ENCODE measurements at places on chromosomes 1 and 21.

GRCh38 chr1:94597701-94598100 is 56.1 kb upstream of the F3 start:
- DNase-seq: no peak

DNA sequence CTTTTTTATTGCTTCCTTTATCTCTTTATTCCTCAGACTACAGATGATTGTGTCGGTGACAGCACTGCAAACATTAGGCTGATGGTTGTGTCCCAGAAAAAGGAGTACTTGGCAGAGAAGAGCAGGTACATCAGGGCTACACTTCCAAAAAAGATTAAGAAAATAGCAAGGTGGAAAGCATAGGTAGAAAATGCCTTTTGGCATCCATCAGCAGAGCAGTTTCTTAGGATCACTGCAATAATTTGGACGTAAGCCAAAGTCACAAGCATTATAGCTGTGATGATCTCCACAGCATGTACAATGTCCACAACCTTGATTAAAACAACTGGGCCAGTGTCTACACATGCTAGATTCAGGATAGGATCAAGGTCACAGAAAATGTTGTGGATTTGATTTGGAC is 5.9 kb downstream of the OR6K2 start:
- no peak for DNase-seq

GRCh38 chr1:155453141-155453540 is 109.5 kb downstream of the ASH1L start:
- no peak for DNase-seq

DNA sequence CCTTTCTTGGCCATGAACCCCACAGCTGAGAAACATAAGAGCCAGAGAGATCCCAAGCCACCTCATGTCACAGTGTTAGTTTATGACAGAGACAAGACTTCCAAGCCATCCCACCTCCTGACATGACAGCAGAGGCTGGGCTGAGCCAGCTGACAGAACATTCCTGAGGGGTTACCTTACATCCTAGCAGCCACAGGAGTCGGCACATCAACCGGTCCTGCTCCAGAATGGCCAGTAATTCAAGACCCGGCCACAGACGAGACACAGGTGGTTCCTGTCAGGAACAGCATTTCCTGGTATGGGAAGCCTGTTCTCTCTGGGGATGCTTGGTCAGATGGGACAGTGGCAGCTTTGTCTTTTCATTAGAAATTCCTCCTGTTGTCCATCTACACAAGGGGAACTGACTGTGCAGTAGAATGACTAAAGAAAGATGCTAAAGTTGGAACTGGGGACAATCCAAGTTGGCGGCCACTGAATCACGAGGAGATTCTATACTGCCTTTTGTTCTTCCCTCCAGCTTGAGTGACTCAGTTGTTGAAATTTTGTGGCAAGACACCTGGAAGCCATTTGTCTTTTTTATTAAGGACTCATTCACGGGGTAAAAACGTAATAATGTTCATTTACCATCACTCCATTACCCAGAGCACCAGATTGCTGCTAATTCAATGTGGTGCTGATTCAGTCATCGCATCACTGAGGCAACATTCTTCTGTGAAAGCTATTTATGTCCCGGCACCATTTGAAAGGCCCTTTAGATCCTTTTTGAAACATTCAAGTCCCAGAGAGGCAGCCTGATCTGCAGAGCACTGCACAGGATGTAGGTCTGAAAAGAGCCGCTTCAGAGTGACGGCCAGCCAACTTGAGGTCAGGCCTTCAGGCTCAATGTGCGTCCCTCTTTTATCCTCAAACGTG is 37.2 kb upstream of the NPL start:
- no peak for DNase-seq

DNA sequence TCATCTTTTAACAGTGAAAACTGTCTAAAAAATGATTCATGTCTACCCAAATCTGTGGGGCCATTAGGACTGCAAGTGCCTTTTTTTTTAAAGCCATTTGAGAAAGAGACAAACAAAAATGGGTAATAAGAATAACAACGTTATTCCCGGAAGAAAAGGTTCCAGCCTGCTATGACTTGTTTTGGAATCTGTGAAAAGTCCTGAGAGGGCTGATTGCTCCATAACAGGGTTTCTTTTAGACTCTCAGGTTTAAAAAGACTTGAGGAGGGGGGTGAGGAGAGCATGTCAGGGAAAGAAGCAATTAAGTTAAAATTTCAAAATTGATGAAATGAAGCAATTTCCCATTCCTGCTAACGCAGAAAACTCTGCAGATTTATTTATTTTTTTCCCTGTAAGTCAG is 56.4 kb downstream of the CACHD1 start:
- DNase-seq: no peak

GRCh38 chr1:225451340-225451739 is 23.5 kb upstream of the LBR start:
- no peak for DNase-seq

DNA sequence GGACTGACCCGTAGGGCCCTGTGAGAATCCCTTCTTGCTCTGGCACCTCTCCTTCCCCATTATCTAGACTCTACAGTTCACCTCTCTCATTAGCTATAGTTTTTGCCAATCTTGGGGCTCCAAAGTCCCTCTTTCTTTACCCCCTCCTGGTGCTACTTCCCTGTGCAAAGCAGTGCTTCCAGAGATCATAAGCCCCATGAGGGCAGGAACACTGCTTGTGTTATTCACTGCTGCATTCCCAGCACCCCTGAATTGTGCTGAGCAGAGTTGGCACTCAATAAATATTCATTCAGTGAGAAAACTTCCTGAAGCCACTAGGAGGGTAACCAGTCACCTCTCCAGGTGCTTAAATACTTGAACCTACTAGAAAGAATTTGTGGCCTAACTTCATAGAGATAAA is 2.1 kb upstream of the H3-3A start:
- no peak for DNase-seq

DNA sequence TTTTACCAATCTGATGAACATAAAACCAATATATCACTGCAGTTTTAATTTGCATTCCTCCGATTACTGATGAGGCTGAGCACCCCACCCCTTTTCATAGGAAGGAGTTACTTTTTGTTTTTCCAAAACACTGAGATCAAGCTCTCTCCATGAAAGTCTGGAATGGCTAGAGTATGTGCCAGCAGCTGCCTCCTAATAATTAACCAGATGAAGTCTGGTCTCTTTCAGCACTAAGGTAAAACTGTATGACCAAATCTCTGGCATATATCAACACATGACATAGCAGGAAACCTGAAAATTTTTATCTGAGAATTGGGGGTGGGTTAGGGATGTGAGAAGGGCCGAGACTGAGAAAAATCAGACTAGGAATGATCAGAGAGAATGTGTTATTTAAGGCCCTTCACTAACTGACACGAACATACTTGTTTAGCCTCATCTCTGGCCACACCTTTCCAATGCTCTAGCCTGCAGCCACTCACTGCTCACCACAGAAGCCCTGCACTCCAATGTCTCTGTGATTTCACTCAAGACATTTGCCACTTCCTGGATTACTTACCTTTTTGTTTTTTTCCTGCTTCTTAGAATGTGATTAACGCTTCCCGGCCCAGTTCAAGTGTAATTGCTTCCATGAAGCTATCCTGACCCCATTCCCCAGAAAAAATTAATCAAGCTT is 34.7 kb downstream of the WASF2 start:
- no peak for DNase-seq

DNA sequence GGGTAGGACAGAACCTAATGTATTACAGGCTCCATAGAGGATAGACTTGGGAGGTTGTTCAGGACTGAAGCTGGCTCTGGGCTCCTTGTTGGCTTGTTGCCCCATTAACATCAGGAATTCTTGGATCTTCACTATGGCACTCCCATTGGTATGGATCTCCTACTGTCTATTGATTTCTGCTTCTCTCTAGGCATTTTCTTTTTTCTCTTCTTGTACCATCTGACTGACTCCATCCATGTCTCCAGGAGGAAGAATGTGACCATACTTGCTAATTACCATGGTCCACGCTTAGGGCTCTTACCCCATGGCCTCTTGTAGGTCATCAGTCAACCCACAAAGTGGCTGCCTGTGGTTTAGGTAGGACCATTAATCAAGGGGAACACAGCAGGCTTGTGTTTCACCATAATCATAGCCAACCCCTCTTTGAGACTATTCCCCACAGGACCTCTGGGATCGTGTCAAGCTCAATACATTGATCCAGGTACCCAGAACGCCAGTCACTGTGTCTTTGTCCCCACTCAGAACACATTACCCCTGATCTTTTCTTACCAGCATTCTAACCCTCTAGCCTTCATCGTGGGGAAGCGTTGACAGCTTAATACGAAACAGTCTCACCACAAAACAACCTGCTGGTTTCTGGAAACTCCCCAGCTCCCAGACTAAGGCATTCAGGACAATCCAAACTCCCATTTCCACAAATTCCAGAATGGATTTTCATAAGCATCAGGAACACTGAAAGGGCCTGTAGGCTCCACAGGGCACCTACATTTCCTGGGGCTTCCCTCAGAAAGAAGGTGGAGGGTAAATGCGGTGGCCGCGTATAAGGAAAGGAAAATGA is 97.1 kb downstream of the ETS2 start:
- DNase-seq: no peak

DNA sequence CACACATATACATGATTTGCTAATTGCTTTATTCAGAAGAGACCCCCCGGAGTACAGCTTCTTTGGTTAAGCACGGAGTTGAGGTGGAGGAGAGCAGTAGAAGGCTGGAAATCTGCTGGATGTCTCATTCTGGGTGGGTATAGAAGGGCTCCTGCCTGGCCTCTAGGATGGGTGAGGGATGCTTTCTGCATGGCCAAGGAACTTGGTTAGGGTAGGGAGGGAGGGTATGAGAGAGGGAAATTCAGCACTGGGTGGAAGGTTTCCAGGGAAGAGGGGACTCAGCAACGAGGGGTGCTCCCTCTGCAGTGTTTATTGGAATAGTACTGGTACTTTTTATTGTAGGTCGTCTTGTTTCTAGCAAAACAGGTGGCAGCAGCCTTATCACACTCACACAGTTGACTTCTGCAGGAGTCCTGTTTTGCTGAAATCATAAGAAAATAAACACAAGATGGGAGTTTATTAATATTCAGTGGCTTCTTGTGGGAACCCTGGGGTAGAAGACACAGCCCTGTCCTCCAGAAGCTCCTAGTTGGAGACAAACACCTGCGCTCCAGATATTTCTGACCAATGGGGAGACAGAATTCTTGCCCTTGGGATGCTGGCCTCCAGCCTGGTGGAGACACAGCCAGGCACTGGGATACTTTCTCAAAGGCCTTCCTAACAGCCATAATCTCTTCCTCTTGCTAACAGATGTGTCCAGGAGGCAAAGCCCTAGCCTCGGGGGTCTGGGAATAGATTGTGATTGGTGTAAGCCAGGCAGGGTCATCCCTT is 3.8 kb downstream of the PLA2G2A start:
- DNase-seq: no peak

DNA sequence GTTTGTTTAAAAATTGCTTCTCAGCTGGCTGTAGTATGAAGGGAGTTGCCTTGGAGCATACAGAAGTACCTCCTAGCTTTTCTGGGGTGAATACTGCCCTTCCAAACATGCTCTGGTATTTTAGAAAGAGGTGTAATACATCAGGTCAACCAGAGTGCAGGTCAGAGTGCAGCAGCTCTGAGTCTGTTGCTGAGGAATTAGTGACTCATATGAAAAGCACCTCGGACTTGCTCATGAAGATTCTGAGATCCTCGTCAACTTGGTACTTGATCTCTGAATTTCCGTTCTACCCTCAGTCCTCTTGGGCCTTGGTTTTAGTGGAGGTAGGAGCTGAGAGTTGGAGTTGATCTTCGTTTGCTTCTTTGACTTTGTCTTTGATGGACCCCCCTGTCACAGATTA is 67.3 kb downstream of the NOS1AP start:
- no peak for DNase-seq

Measured in tibial artery (tissue), 4 donors.